ENCODE measurements at places on chromosomes 2 and 18.
A peak's percentile ranks its signal among the peaks of the same experiment; 100 is the strongest.

DNA sequence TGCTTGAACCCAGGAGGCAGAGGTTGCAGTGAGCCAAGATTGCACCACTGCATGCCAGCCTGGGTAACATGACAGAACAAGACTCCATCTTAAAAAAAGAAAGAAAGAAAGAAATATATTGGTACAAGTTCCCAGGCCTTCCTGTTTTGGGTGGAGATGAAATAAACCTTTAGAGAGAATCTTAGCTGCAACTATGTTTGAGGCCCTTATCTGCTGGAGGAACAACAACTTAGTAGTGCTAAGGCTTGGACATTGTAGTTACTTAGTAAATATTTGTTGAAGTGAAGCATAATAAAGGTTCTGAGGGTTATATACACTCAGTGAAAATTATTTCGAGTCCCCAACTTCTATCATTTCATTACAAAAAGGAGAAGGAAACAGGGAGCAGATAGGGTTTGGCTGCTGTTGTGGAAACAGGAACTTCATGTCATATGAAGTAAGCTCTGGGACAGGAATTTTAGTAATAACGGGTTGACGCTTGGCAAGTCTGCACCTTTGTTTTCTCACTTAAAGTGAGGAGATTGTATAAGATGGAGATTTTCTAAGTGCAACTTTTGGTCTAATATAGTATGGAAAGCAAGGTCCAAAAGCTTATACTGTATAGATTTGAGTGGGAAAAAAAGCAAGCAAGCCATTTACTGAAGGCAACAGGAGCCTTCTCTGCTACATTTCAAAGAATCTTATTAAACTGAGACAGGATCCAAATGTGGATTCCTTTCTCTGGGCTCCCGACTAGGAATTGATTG lies 40.0 kb upstream of the AGPS start:
- DNase-seq = no peak
- no peaks in the 10 kb centered on the region for H3K27me3 ChIP-seq
- H3K36me3 ChIP-seq = no peaks in the 10 kb centered on the region
- H3K27ac ChIP-seq = no peak overlapping the region
- H3K4me1 ChIP-seq = peaks cover 13% of the 10 kb centered on the region

- no peak overlapping the region for H3K4me3 ChIP-seq
- H3K4me1 ChIP-seq = no peaks in the 10 kb centered on the region
- no peaks in the 10 kb centered on the region for H3K36me3 ChIP-seq
- peaks cover 4% of the 10 kb centered on the region for H3K27me3 ChIP-seq
Observed at GRCh38 chr2:23012499-23012898, 372.5 kb upstream of the KLHL29 start.

GRCh38 chr2:207110310-207110709 lies 55.4 kb downstream of the KLF7 start:
- no peaks in the 10 kb centered on the region for H3K27me3 ChIP-seq
- H3K27ac ChIP-seq = no peak overlapping the region
- no peak overlapping the region for H3K4me3 ChIP-seq
- H3K4me1 ChIP-seq = peaks cover 10% of the 10 kb centered on the region
- DNase-seq = no peak

DNA sequence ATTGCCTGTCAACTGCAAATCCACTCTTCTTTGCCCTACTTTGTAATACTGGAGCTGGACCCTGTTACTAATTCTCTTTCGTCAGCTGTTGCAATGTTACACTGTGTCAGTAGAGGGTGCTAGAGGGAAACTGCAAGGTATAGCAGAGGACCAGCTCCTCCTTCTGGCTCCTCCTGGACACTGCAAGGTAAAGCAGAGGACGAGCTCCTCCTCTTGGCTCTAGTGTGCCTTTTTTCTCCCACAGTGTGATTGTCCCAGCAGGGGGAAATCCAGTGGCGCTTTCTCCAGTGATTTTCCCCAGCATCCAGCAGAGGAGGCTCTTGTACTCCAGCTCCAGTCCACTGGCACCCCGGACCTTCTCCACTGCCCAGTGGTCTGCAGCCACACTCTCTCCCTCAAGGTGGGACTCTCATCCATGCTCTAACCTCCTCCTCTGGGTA lies 95.6 kb downstream of the CAPN13 start:
- H3K27me3 ChIP-seq = no peaks in the 10 kb centered on the region
- DNase-seq = peak; percentile 96
- no peaks in the 10 kb centered on the region for H3K4me1 ChIP-seq
- no peaks in the 10 kb centered on the region for H3K36me3 ChIP-seq
- no peak overlapping the region for H3K4me3 ChIP-seq

- no peak overlapping the region for H3K4me3 ChIP-seq
- no peaks in the 10 kb centered on the region for H3K4me1 ChIP-seq
- no peak overlapping the region for H3K27ac ChIP-seq
- no peak for DNase-seq
- H3K36me3 ChIP-seq = no peaks in the 10 kb centered on the region
Observed at GRCh38 chr2:144572977-144573376, 53.1 kb upstream of the ZEB2 start.

- peaks cover 93% of the 10 kb centered on the region for H3K27me3 ChIP-seq
- no peak overlapping the region for H3K27ac ChIP-seq
- no peaks in the 10 kb centered on the region for H3K36me3 ChIP-seq
- H3K4me3 ChIP-seq = peak overlapping the region; percentile 19
- DNase-seq = peak; percentile 56
Observed at GRCh38 chr2:161426455-161426921, 10.4 kb downstream of the TBR1 start.

DNA sequence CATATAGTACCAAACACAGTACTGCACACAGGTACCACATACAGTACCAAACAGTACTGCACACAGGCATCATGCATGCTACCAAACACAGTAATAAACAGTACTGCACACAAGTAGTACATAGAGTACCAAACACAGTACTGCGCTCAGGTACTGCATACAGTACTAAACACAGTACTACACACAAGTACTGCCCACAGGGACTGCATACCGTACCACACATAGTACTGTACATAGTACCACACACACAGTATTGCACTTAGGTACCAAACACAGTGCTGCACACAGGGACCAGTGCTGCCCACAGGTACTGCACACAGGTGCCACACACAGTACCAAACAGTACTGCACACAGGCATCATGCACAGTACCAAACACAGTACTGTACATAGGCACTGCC lies 74.9 kb downstream of the ZNF236 start:
- no peaks in the 10 kb centered on the region for H3K4me1 ChIP-seq
- no peak for DNase-seq
- H3K27ac ChIP-seq = no peak overlapping the region
- no peaks in the 10 kb centered on the region for H3K27me3 ChIP-seq
- H3K4me3 ChIP-seq = no peak overlapping the region

- H3K4me1 ChIP-seq = peaks cover 3% of the 10 kb centered on the region
- no peak overlapping the region for H3K4me3 ChIP-seq
- no peak overlapping the region for H3K27ac ChIP-seq
- H3K27me3 ChIP-seq = no peaks in the 10 kb centered on the region
- H3K36me3 ChIP-seq = no peaks in the 10 kb centered on the region
Observed at GRCh38 chr2:217902379-217903141, 100.2 kb downstream of the TNS1 start.

DNA sequence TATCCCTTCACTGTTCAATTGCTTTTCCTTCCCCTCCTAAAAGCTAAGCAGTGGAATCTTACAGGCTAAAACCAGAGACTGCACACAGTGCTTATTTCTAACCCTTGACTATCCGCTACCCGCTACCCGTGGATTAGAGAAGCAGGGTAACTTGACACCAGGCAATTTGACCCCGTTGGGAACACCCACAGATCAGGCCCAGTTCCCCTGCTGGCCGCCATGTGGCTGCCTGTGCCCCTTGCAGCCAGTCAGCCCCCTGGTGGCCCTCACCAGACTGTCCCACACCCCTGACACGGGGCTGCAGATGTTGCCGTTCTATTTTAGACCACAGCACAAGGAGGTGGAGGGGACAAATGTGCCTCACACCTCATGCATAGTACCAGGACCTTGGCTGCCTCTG lies 74.8 kb downstream of the TXNL1 start:
- DNase-seq = peak; percentile 93
- H3K27me3 ChIP-seq = no peaks in the 10 kb centered on the region
- no peak overlapping the region for H3K27ac ChIP-seq
- no peak overlapping the region for H3K4me3 ChIP-seq
- H3K36me3 ChIP-seq = no peaks in the 10 kb centered on the region

DNA sequence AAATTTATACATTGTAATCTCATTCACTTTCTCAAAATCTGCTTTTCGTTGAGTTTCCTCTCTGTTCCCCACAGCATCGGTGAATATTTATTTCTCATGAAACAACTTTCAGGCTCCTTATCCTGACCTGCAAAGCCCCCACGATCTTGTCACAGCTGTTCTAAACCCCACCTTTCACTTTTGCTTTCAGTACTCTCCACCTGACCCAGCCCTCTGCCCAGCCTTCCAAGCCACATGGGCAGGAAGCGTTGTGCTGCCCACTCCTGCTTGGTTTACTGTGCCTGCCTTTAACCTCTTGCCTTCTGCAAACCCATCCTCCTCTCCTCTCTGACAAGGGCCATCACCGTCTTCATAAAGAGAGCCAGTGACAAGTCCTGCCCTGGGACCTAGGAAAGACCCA lies 262.5 kb downstream of the GALR1 start:
- H3K27me3 ChIP-seq = no peaks in the 10 kb centered on the region
- H3K36me3 ChIP-seq = no peaks in the 10 kb centered on the region
- no peak for DNase-seq

- no peaks in the 10 kb centered on the region for H3K27me3 ChIP-seq
- peak overlapping the region; percentile 93 for H3K4me3 ChIP-seq
- no peak overlapping the region for H3K27ac ChIP-seq
- peaks cover 98% of the 10 kb centered on the region for H3K36me3 ChIP-seq
- H3K4me1 ChIP-seq = peaks cover 43% of the 10 kb centered on the region
Observed at GRCh38 chr2:236576087-236576486, 6.5 kb downstream of the ACKR3 start.

DNA sequence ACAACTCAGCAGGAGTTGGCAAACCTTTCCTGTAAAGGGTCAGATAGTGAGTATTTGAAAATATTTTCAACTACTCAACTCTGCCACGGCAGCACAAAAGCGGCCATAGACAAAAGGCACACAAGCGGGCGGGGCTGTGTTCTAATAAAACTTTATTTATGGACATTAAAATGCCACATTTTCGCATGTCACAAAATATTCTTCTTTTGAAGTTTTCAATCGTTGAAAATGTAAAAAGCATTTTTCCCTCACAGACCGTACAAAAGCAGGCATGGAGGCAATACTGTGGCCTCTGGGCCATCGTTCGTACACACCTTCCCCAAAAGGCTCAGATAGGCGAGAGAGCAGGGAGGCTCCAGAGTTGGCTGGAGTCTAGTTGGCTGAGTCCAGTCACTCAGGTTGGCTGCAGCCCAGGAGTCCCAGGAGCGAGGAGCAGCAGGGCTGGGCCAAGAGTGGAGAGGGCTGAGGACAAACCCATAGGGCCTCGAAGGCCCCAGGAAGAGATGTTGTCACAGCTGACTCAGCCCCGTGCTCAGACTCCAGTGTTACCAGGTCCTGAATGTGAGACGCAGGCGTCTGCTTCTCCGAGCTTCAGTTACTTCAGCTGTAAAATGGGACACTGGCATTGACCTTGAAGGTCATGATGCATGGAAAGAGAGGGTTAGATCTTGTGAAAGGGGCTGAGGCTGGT lies 42.5 kb downstream of the SDC1 start:
- H3K4me1 ChIP-seq = peaks cover 13% of the 10 kb centered on the region
- H3K36me3 ChIP-seq = no peaks in the 10 kb centered on the region
- H3K27ac ChIP-seq = no peak overlapping the region
- no peak for DNase-seq
- peaks cover 6% of the 10 kb centered on the region for H3K27me3 ChIP-seq
- no peak overlapping the region for H3K4me3 ChIP-seq

DNA sequence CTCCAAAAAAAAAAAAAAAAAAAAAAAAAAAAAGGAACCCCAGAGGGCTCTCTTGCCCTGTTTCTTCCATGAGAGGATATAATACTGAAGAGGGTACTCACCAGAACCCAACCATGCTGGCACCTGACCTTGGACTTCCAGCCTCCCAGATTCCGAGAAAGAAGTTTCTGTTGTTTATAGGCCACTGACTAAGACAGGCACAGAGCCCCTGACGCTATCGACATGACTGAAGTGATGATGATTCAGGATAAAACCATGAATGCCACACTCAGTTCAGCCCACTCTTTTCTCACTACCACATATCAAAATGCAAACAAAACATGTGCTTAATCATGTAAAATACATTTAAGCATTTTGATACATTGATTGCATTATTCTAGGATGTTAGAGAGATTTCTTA lies 66.1 kb upstream of the CDCA7 start:
- no peaks in the 10 kb centered on the region for H3K36me3 ChIP-seq
- H3K27me3 ChIP-seq = no peaks in the 10 kb centered on the region
- no peak overlapping the region for H3K27ac ChIP-seq
- no peak for DNase-seq
- H3K4me3 ChIP-seq = no peak overlapping the region

- H3K4me1 ChIP-seq = no peaks in the 10 kb centered on the region
- no peaks in the 10 kb centered on the region for H3K27me3 ChIP-seq
- H3K27ac ChIP-seq = no peak overlapping the region
- peaks cover 5% of the 10 kb centered on the region for H3K36me3 ChIP-seq
Observed at GRCh38 chr2:102386867-102387541, 31.4 kb downstream of the IL18R1 start.

GRCh38 chr2:239550357-239550756 lies 149.5 kb upstream of the HDAC4 start:
- DNase-seq = no peak
- H3K4me1 ChIP-seq = no peaks in the 10 kb centered on the region
- no peak overlapping the region for H3K4me3 ChIP-seq
- H3K36me3 ChIP-seq = no peaks in the 10 kb centered on the region
- H3K27me3 ChIP-seq = no peaks in the 10 kb centered on the region
- no peak overlapping the region for H3K27ac ChIP-seq

- no peaks in the 10 kb centered on the region for H3K36me3 ChIP-seq
- peaks cover 4% of the 10 kb centered on the region for H3K4me1 ChIP-seq
- H3K27ac ChIP-seq = no peak overlapping the region
- no peak overlapping the region for H3K4me3 ChIP-seq
- no peak for DNase-seq
- no peaks in the 10 kb centered on the region for H3K27me3 ChIP-seq
Observed at GRCh38 chr18:54191352-54191751, 33.1 kb downstream of the MBD2 start.

GRCh38 chr18:44093253-44093652 lies 587.4 kb upstream of the SETBP1 start:
- no peak overlapping the region for H3K4me3 ChIP-seq
- no peaks in the 10 kb centered on the region for H3K4me1 ChIP-seq
- H3K27me3 ChIP-seq = no peaks in the 10 kb centered on the region
- no peak for DNase-seq
- H3K36me3 ChIP-seq = no peaks in the 10 kb centered on the region

DNA sequence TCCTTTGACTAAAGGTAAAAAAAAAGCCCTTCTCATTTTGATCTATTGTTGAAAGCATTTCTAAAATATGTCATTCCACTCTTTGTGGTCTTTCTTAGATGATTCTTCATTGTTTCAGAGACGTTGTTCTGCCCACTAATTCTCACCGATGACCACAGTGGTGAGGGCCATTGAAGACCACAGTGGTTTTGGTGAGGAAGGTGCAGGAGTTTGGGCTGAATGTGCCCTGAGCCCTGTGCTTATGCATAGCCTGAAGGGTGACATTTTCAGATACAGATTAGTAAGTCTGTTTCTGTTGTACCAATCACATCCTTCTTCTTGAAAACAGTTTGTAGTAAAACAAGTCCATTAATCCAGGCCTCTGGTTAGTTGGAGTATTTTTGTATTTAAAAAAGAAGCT lies 251.3 kb upstream of the ATP5MC3 start:
- no peak overlapping the region for H3K4me3 ChIP-seq
- no peaks in the 10 kb centered on the region for H3K36me3 ChIP-seq
- no peaks in the 10 kb centered on the region for H3K4me1 ChIP-seq
- no peak for DNase-seq

GRCh38 chr18:51253476-51253875 lies 56.0 kb upstream of the MEX3C start:
- no peak for DNase-seq
- H3K27ac ChIP-seq = no peak overlapping the region
- peaks cover 10% of the 10 kb centered on the region for H3K4me1 ChIP-seq
- no peak overlapping the region for H3K4me3 ChIP-seq
